Heart left ventricle (tissue), 16 donors: ENCODE measurements at places on chromosomes 16 and 17. TPM values are rescaled to one million over a fixed set of nuclear protein-coding genes. Genes with fewer than 3 reads are reported as not detected.

The TMEM114 gene
- not detected for polyA plus RNA-seq

The NLRC3 gene
- 0.44 TPM for polyA plus RNA-seq

The KRT33B gene
- polyA plus RNA-seq: not detected

The ENPP7 gene
- not detected for polyA plus RNA-seq

The VASN gene
- polyA plus RNA-seq: 6.1 TPM

The GPRC5B gene
- 97.5 TPM for polyA plus RNA-seq
